ENCODE measurements at places on chromosomes 13 and 19.

- no peak for DNase-seq
Measured at GRCh38 chr13:108220041-108220440, 1.8 kb downstream of the ABHD13 start.

GRCh38 chr19:45243144-45243732 lies 2.0 kb downstream of the EXOC3L2 start:
- no peak for DNase-seq

DNA sequence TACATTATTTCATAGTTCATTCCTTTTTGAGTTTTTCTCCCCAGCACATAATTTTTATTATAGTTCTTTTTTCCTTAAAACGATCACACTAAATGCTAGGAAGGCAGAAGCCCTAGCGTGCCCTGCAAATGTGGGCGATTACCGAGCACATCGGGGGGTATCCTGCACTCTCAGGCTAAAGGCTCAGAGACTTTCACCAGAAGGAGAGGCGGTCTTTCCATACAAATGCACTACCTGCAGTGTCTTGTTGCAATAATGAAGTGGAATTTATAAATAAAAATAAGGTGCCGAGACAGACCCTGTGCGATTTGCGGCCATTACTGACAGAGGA lies 29.3 kb upstream of the SPACA7 start:
- no peak for DNase-seq

GRCh38 chr13:67943116-67943515 lies 713.0 kb upstream of the PCDH9 start:
- DNase-seq = no peak

- DNase-seq = no peak
Measured at GRCh38 chr19:23287620-23288019, 37.4 kb upstream of the ZNF724 start.

GRCh38 chr19:835210-835810 lies 5.5 kb upstream of the PRTN3 start:
- no peak for DNase-seq
